ENCODE measurements at places on chromosomes 5 and 9. TPM values are rescaled to one million over a fixed set of nuclear protein-coding genes. Genes with fewer than 3 reads are reported as not detected.

DNA sequence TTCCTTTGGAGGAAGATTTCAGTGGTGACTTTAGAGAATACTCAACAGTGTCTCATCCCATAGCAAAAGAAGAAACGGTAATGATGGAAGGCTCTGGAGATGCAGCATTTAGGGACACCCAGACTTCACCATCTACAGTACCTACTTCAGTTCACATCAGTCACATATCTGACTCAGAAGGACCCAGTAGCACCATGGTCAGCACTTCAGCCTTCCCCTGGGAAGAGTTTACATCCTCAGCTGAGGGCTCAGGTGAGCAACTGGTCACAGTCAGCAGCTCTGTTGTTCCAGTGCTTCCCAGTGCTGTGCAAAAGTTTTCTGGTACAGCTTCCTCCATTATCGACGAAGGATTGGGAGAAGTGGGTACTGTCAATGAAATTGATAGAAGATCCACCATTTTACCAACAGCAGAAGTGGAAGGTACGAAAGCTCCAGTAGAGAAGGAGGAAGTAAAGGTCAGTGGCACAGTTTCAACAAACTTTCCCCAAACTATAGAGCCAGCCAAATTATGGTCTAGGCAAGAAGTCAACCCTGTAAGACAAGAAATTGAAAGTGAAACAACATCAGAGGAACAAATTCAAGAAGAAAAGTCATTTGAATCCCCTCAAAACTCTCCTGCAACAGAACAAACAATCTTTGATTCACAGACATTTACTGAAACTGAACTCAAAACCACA lies 67.4 kb downstream of the VCAN start:
- no peak for DNase-seq
- no peaks in the 10 kb centered on the region for H3K27me3 ChIP-seq
- H3K36me3 ChIP-seq = no peaks in the 10 kb centered on the region
- H3K4me1 ChIP-seq = no peaks in the 10 kb centered on the region
- H3K27ac ChIP-seq = no peak overlapping the region

DNA sequence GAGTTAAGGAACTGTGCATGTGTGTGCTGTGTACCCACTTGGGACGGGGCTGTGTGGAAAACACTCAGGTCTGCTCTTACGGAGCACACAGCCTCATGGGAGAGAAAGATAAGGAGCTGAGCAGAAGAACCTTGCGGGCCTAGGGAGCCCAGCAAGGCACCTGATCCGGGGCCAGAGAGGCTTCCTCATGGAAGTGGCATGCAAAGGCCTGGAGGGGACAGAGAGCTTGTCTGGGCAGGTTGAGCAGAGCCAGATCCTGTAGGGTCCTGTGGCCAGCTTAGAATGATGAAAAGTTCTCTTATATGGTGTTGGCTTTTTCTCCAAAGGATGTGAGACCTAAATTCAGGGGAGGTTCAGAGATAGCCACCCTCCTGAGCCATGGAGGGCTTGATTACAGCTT lies 45.2 kb downstream of the NEK6 start:
- no peaks in the 10 kb centered on the region for H3K27me3 ChIP-seq
- no peak overlapping the region for H3K4me3 ChIP-seq
- H3K27ac ChIP-seq = no peak overlapping the region
- DNase-seq = no peak
- H3K36me3 ChIP-seq = no peaks in the 10 kb centered on the region

- no peak overlapping the region for H3K27ac ChIP-seq
- no peak for DNase-seq
- no peaks in the 10 kb centered on the region for H3K4me1 ChIP-seq
- no peak overlapping the region for H3K4me3 ChIP-seq
- H3K27me3 ChIP-seq = no peaks in the 10 kb centered on the region
Measured at GRCh38 chr5:16582081-16582480, 34.7 kb downstream of the RETREG1 start.

DNA sequence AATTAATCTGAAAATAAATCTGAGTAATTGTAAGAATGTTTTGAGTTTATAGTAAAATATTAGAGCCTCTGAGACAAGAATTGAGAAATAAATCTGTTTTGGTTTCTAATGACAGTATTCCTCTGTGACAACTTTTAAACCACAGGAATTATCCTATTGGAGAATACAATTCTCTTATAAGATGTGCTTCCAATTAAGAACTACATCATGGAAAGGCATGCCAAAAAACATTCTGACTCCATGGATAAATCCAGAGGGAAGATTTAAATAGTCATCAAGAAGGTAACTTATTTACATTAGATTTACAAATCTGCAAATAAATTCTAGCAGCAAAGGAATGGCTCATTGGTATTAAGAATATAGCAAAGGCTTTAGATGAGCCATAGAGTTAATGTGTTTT lies 178.3 kb upstream of the ACOT12 start:
- no peak overlapping the region for H3K4me3 ChIP-seq
- H3K27ac ChIP-seq = no peak overlapping the region
- H3K27me3 ChIP-seq = no peaks in the 10 kb centered on the region
- peaks cover 4% of the 10 kb centered on the region for H3K4me1 ChIP-seq
- DNase-seq = no peak

DNA sequence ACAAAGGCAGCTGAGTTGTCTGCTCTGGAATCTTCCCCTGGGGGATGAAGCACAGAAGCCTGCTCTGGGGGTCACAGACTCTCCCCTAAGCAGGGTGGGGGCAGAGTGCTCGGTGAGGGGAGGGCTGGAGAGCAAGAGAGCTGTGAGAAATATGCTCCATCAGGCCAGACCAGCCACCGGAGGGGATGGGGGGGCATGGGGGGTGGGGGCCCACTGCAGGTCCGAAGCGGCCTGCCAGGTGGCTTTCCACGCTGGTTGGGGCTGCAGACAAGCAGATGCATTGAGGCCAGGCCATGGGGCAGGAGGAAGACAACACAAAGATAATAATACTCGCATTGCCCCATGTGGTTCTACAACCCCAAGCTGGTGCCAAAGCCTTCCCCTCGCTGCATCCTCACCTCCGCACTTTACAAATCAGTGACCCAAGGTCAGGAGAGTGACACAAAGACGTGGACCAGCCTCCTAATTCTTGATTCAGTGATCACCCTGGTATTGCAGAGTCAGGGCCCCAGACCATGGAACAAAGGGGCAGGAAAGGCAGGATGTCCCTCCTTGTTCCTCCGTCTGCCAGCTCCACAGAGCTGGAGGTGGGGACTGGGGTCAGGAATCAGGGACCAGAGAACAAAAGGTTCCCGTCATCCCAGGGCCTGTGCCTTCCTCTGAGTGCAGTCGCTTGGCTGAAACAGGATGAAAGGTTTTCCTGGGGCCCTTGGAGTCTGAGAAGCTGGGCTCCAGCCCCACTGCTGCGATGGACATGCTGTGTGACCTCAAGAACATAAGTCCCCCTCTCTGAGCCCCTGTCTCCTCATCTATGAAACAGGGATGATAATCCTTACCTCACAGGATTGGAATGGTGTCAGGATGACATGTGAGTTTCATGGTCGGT lies 37.2 kb upstream of the GABRP start:
- H3K27ac ChIP-seq = no peak overlapping the region
- H3K4me3 ChIP-seq = no peak overlapping the region
- no peaks in the 10 kb centered on the region for H3K36me3 ChIP-seq
- H3K27me3 ChIP-seq = peaks cover 7% of the 10 kb centered on the region
- peaks cover 4% of the 10 kb centered on the region for H3K4me1 ChIP-seq

DNLZ gene
- 50.8 TPM for total RNA-seq

TEX53 gene
- not detected for total RNA-seq

MARCHF3 gene
- total RNA-seq = 4.2 TPM

CCL21 gene
- 0.91 TPM for total RNA-seq

ORM2 gene
- not detected for total RNA-seq

ARHGEF28 gene
- total RNA-seq = 0.90 TPM

PTGES gene
- 0.23 TPM for total RNA-seq

All from gastrocnemius medialis (tissue), 4 donors.